ENCODE measurements at places on chromosomes 11 and 22.
A peak's percentile ranks its signal among the peaks of the same experiment; 100 is the strongest.

GRCh38 chr11:46369458-46370152, 11.9 kb upstream of the MDK start:
- DNase-seq, result peak; percentile 70

- peak; percentile 41 for DNase-seq
Measured at GRCh38 chr22:35154937-35155387, 89.0 kb downstream of the ISX start.

- peak; percentile 58 for DNase-seq
Measured at GRCh38 chr22:34845391-34845790, 220.6 kb upstream of the ISX start.

- DNase-seq, result no peak
Measured at GRCh38 chr11:87150936-87151335, 113.2 kb downstream of the TMEM135 start.

DNA sequence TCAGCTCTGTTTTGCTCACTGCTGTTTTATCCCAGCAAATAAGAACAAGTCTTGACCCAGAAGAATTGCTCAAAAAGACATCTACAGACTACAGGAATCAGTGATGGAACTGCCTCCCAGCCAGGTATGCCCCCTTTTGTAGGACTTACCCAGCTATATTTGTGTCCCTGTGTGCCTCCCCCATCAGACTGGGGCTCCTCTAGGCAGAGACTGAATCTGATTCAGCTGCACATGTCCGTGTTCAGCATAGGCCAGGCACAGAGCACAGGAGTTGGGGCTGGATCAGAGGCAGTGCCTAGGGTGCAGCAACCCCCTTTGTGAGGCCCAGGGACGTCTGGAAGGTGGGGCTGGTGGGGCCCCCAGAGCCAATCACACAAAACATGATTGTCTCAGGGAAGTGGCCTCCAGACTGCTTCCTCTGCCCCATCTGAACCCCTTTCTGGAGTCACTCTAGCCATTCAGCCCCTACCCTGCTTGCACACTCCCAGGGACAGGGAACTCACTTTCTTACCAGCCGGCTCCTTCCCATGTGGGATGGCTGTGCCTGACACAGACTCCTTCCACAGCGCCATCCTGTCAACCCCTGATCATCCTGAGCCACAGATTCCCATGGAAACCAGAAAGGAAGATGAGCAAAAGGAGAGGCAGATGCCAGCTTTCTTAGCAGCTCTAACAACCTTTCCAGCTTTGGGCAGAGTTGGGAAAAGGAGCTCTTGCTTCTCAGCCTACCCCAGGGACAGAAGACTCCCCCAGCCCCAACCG, 24.8 kb downstream of the PDE2A start:
- no peak for DNase-seq

DNA sequence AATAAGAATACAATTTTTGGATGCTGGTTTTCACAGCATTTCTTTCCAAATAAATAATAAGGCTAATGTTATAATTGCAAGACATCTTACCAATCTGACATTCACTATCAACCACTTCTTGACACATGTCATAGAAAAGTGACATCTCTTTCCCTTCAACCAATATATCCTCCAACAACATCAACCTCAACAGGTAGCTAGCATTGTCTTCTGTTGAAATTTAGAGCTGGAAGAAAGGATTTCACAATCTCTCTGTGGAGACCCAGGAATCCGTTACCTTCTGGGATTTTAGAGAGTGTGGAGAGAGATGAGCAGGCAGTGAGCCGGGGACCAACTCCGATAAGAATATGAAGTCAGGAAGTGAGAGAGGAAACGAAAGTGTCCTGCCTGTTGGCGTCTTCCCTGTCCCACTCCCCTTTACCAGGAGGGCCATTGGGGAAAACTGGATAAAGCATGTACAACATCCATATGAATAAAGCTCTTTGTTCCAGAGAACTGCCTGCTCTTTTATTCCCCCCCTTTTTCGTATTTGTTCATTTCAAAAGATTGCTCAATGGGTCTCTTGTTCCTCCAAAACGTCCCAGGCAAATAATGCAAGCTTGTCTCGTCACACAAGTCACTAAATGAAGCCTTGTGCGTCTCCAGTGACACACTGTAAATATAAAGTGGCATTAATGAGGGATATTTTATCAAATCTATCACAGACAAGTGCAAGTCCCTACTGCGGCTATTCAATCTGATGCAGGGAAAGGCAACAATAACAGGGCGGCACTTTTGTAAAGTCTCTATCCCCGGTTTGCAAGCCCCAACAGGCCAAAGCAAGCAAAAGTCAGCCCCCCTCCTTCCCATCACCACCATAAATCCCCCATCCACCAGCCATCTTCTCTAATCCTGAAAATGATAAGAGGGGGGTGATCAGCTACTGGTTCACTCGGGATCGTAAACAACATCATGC, 3.4 kb downstream of the CADM1 start:
- no peak for DNase-seq

DNA sequence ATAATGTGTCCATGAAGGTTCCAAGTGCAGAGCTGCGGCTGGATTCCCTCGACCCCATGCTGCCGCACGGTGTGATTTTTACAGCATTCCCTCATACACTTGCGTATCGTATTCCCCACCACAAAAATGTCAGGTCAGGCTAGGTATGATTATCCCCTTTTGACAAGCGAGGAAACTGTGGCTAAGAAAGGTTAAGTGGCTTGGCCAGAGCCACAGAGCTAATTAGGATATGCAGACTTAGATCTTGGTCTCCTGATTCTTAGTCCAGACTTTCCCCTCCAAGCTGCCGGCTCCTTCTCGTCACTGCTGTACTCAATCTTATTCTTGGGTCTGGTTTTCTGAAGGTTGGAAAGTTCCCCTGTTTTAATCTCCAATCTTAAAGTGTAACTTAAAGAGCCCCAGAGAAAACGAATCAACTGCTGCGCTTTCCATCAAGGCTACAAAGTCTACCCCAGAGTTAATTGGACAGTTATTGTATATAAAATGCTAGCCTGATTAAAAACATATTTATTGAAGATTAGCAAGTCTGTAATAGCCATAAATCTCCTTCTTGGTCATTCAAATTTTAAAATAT, 176.6 kb downstream of the ADAMTS15 start:
- no peak for DNase-seq

- peak; percentile 88 for DNase-seq
Measured at GRCh38 chr11:119793335-119793984, 64.5 kb upstream of the NECTIN1 start.

- DNase-seq, result no peak
Measured at GRCh38 chr11:15841931-15842740, 514.2 kb downstream of the SOX6 start.

DNA sequence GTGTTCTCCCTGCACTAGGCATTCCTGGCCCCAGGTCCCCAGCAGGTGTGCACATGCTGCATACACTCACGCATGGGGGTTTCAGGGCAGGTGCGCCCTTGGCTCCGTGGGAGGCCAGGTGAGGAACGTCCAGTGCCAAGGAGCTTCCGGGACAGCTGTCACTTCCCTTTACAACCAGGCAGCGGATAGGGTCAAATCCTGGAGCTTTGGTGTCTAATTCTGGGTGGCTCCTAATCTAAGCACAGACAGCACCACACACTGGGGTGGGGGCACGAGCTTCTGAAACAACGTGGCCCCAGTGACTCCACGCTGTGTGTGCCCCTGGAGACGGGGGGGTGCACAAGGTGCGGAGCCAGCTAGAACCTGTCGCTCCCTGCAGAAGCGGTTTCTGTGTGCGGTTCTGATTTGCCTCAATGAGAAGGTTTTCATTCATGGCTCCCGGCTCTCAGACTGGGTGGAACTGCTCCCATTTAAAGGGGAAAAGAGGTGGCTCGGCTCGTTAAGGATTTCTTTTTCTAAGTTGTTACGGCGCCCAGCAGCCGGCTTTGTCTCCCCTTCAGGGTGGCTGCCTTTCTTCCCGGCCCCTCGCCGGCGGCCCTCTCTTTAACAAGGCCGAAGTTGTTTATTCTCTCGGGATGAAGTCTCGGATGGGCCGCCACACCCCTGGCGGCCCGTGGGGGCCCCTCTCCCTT, 5.0 kb downstream of the CCND1 start:
- DNase-seq, result no peak

GRCh38 chr22:45602824-45603595, 68.6 kb upstream of the ATXN10 start:
- DNase-seq, result peak; percentile 86

- DNase-seq, result no peak
Measured at GRCh38 chr11:65545853-65546216, 12.3 kb downstream of the LTBP3 start.

- no peak for DNase-seq
Measured at GRCh38 chr11:64720167-64720566, 2.8 kb downstream of the NRXN2 start.

DNA sequence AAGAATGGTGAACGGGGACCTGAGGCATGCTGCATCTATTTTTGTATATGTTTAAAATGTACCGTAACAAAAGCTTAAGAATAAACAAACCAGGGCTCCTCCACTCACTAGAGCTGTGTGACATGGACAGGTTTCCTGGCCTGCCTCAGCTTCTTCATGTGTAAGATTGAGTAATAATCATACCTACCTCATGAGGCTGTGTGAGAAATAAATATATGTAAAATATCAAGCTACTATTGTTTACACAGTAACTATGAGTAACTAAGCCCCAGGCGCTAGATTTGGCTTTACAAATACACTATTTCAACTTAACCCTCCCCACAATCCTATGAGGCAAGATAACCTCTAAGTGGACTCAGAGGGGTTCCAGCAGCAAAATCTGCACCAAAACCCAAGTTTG, 66.4 kb downstream of the SMCO4 start:
- DNase-seq, result no peak

GRCh38 chr11:76629853-76630599, 40.5 kb downstream of the LRRC32 start:
- peak; percentile 36 for DNase-seq

DNA sequence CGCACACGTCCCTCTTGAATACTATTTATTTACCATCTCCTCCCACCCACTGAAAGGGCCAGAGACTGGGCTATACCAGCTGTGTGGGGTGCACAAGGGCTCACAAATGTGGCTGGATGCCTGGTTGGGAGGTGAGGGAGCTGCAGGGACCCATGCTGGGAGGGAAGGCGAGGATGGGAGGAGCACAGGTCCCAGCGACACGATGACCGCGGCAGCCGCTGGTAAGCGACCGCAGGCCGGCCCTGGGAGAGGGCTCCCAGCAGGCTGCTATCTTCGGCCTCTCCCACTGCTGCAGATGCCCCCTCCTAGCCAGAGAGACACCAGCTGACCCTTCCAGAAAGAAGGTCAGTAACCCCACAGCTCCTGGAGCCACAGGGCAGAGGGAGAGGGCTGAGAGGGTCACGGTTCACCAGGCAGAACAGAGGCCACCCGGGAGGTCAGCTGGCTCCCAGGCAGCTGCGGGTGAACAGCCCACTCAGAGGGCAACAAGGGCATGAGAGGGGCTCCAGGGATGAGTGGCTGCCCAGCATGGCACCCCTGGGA, 163.9 kb downstream of the CRYBB2 start:
- no peak for DNase-seq

DNA sequence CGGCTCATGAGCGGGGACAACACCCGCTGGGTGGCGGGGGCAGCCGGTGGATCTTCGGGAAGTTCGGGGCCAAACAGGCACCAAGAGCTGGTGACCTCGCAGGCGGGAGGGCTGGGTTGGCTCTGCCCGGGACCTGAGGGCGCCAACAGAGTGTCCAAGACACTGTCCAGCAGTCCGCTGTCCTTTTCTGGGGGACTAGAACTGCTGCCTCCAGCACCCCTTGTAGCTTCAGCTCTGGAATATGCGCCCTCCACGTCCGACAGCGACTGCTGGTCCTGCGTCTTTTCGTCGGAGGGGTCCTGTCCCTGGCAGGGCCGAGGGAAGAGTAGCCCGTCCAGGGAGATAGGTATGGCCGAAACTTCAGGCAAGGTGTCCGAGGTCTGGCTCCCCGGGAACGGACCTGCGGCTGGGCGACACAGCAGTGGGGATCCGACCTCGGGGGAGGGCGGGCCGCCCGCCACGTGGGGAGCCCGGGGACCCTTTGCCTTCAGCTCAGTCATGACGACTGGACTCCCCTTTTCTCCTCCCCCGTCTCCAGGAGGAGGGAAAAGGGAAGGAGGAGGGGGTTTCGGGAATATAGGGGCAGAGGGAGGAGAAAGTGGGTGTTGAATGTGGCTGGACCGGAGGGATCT, 926 bp downstream of the PGR start:
- no peak for DNase-seq

DNA sequence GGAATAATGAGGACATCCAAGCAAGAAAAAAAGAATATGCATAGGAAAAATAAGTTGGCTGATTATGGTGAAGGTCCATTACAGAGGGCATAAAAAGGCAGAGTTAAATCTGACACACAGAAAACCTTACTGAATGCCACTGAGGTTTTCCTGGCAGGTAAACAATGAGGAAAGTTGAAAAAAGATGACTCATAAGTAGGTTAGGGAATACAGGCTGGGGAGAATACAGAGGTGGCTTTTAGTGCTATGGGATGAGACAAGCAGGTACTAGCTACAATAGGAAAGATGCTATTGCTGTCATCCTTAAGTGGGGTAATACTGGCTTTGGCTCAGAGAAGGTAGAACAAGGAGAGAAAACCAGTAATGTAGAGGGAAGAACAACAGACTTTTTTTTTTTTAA, 44.7 kb downstream of the CSTF3 start:
- no peak for DNase-seq

- DNase-seq, result no peak
Measured at GRCh38 chr11:112649856-112650255, 311.4 kb upstream of the NCAM1 start.

DNA sequence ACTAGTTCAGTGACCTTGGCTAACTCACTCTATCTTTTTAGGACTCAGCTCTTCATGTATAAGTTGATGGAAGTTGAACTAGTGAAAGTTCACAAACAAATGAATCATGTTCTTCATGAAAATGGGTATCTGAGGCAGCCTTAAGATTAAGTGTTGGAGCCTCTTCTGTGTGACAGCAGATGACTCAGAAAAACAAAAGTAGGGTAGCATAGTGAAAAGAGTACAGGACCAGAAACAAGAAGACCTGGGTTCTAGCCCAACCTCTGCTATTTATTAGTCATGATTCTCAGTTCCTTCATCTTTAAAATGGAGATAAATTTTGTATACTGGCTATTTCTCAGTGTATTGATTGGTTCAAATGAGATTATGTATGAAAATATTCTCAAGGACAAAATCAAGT, 60.2 kb downstream of the USP35 start:
- DNase-seq, result no peak

- DNase-seq, result peak; percentile 90
Measured at GRCh38 chr22:20904008-20904979, 12.9 kb upstream of the CRKL start.

GRCh38 chr22:50727678-50728522, 10.1 kb upstream of the ACR start:
- no peak for DNase-seq

DNA sequence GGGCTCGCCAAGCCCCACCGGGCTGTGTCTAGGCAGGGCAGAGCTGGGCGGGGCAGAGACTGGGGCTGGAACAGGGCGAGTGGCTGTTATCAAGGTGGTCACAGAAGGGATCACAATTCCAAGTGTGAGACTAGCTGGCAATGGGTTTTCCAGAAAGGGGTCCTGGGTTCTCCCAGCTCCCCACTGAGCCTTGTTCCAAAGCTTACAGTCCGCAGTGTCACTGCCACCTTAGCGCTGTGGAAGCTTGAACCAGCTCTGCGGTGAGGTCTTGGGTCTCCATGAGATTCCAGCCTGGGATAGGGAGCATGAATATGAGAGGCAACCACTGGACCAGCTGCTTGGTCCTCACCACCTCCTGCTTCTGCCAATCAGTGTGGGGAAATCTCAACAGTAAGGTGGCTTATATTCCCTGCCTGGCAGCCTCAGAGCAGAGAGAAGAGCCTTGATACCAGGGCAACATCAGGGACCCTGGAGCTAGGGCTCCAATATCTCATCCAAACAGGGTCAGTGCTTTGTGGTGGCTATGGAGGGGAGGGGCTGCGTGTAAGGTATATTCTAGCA, 831 bp downstream of the CD44 start:
- DNase-seq, result no peak

All from fibroblast of skin of abdomen (primary cell).